ENCODE measurements at places on chromosomes 7 and 10.

DNA sequence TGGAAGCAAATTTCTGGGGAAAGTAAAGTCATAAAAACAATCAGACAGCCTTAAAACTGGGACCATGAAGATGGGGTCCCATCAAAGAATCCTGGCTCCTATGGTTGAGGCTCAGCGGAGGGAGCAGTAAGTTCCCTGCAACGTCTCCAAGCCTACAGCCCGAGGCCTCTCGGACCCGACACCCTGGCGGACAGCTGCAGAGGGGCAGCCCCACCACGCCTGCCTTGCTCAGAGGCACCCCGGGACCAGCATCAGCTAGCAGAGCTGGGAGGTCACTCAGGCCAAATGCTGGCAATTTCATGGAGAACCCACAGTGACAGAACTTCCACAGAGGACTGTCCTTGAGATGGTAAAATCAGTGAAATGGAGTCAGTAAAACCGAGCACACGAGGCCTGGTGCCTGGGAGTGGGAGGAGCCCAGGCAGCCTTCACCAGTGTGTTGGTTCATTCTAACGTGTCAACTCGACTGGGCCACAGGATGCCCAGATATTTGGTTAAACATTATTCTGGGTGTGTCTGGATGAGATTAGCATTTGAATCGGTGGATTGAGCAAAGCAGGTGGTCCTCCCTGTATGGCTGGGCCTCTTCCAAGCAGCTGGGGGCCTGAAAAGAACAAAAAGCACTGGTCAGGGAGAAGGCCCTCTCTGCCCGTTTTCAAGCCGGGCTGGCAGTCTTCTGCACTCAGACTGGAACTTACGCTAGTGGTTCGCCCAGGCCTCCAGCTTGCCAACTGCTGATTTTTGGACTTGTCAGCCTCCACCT lies 96.2 kb upstream of the INSIG1 start:
- DNase-seq: no peak

DNA sequence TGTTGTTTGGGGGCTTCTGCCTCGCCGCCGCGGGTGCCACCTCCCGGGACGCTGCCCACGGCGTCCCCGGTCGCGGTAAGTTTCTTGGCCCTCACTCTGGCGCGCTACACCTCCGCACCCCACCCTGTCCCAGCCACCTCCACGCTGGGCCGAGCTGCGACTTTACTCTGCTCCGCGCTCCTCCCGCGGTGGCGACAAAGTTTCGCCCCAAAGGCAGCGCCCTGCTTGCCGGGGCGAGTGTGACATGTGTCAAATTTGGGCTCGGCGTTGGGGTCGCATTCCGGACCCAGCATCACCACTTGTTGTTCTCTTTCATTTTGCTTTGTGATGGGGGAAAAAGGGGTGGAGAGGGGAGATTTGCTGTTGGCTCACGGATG lies 167.7 kb upstream of the PPP1R3A start:
- no peak for DNase-seq

DNA sequence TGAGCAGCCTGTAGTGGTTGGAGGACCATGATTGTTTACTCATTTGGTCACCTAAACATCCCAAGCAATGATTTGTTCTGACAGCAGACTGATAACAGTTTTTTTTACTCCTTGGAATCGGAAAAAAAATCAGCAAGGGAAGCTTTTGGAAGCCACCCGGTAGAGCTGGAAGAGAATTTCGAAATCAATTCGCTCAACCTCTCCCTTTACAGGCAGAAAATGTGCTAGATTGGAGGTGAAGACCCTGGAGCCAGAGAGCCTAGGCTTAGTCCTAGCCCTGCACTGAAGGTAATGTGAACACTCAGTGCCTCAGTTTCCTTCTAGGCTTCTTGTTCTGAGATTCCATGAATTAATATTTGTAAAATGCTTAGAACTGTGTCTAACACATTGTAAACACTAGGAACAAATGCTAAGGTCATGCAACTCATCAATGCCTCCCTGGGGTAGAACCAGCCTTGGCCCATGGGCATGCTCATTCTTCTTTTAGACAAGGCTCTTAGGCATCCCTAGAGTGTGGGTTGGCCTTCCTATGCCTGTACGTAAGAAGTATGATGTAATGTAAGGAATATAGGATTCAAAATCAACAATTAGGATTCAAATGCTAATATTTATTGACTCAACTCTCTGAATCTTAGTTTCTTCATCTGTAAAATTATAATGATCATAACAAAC lies 52.7 kb downstream of the MET start:
- DNase-seq: no peak

GRCh38 chr7:101435461-101436220 lies 73.0 kb downstream of the COL26A1 start:
- no peak for DNase-seq

GRCh38 chr7:43669286-43670081 lies 59.8 kb downstream of the COA1 start:
- no peak for DNase-seq

DNA sequence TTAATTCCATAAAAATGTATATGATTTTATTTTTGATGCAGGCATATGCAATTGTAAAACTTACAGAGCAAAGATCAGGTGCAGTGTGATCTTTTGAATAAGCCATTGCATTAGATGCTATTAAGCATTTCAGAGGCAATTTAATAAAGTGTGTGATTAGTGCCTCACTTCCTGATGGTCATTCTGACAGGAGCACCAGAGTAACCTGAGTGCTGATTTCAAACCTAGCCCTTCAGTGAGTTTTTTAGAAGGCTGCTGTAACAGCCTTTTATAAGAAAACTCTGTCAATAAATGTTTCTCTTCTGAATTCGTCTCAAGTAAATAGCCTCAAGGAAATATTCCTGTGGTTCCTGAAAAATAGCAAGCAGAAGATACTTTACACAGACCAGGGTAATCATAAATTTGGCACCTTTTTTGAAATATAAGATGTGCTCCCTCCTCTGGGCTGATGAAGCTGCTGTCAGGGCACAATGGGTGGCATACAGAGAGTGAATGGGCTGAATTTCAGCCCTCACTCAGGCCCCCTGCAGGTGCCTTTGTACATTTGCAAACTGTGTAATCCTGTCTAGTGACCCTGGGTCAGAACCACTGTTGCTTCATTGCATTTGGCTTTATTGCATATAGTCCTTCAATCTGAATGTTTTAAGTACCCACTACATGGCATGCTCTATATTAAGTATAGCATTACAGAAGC lies 193.7 kb upstream of the CSTF2T start:
- peak; percentile 19 for DNase-seq

- no peak for DNase-seq
Observed at GRCh38 chr10:971150-971542, 17.1 kb upstream of the GTPBP4 start.

- peak; percentile 91 for DNase-seq
Observed at GRCh38 chr10:126062131-126063032, 166.0 kb downstream of the FANK1 start.

GRCh38 chr10:79025199-79025832 lies 43.5 kb upstream of the ZMIZ1 start:
- no peak for DNase-seq

GRCh38 chr7:122847871-122848473 lies 38.3 kb downstream of the CADPS2 start:
- DNase-seq: no peak

- DNase-seq: no peak
Observed at GRCh38 chr10:92756201-92757065, 66.7 kb downstream of the HHEX start.

DNA sequence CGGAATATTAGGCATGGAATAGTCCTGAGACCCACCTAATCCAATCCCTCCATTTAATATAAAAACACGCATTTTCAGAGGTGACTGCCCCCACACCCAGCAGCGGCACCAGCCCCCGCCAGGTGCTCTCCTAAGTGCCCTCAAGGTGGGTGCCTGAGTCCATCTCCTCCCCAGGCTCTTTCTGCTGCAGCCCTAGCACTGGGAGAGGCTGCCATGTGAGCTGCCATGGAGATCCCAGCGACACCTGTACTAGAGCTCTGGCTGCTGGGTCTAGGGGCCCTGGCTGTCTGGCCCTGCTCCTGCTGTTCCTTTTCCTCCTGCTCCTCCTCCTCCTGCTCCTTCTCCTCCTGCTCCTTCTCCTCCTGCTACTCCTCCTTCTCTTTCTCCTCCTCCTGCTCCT lies 191.1 kb upstream of the BMPER start:
- no peak for DNase-seq
